ENCODE measurements at places on chromosomes 5 and 9.

DNA sequence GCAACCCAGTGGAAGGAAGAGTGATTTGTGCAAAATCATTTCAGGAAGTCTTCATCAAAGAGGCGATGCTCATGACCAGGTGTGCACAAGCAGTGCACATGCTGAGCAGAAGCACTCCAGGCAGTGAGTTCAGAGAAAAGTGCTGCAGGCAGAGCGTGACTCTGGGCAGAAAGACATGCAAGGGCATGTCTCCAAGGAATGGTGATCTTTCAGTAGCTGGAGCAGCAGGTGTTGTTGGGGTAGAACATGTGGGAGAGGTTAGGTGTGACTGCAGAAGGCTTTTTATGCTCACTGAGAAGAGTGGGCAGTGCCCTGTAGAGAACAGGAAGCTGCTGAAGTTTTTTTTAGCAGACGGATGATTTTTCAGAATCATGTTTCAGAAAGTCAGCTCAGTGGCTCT is 545.4 kb upstream of the TLE4 start:
- DNase-seq: no peak

DNA sequence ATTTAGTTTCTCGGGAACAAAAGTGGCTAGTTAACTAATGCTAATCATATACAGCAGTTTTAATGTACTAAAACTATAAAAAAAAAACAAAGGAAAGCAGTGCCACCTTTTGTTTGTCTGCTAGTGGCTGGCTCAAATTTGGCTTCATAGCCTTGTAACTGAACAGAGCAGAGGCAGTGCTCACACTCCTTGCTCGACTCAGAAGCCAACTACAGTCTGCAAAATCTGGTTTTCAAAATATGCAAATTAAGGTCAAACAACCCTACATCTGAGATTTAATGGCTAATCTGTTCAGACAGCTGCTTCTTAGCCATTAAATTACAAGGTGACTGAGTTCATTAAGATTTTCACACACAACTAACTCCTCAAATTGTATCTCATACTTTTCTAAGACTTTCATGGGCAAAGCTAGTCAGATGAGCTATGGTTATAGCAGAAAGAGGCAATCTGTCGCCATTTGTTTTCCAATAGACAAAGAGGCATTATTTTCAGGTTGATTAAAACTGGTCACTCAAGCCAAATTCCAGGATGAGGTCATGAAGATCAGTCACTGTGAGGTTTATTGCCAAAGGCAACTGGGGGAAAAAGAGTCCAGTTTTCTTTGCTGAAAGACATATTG is 56.8 kb upstream of the EPB41L4A start:
- DNase-seq: no peak

- peak; percentile 50 for DNase-seq
These were observed 83.4 kb downstream of the RAPGEF1 start for GRCh38 chr9:131656356-131657036.

- no peak for DNase-seq
These were observed 103.7 kb upstream of the TLX3 start for GRCh38 chr5:171205375-171205774.

- DNase-seq: no peak
These were observed 30.2 kb upstream of the FUBP3 start for GRCh38 chr9:130549093-130549735.

DNA sequence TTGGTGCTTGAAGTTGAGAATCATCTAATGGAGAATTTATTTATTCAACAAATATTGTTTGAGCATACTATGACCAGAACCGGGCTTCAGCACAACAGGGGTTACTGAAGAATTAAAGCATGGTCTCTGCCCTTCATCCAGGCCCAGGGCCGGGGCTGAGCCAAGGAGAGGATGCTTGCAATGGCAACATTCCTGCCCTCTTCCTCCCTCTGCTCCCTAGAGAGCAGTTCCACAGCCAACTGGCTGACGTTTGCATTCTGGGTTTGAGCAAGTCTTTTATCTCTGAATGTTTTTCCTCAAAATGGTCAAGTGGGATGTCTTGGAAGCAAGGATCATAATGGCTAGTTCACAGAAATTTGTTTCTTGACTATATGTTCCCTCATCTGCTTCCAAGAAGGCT is 80.7 kb downstream of the GLDC start:
- DNase-seq: no peak

- DNase-seq: no peak
These were observed 10.3 kb upstream of the RGMB start for GRCh38 chr5:98763001-98763630.

DNA sequence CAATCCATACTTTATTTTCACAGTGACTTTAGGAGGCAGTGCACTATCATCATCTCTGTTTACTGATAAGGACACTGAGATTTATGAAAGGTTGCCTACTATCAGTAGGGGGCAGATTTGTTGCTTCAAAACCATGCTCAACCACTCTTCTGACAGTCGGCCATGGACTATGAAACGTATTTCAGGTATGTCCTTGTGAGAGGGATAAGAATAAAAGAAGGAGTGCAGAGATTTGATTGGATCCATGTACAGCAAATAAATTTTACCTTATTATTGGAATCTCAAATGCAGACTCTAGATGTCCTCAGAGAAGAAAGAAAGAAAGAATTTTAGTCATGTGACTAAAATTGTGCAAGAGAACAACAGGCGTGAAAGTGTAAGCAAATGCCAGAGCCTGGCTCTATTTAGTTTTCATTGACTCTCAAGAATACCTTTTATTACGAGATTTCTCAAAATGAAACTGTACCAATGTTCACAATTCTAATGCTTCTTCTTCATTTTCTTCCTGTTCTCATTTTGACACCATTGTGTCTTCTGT is 296.6 kb upstream of the RASA1 start:
- DNase-seq: no peak

- no peak for DNase-seq
These were observed 53.5 kb upstream of the IL7R start for GRCh38 chr5:35803191-35803651.

DNA sequence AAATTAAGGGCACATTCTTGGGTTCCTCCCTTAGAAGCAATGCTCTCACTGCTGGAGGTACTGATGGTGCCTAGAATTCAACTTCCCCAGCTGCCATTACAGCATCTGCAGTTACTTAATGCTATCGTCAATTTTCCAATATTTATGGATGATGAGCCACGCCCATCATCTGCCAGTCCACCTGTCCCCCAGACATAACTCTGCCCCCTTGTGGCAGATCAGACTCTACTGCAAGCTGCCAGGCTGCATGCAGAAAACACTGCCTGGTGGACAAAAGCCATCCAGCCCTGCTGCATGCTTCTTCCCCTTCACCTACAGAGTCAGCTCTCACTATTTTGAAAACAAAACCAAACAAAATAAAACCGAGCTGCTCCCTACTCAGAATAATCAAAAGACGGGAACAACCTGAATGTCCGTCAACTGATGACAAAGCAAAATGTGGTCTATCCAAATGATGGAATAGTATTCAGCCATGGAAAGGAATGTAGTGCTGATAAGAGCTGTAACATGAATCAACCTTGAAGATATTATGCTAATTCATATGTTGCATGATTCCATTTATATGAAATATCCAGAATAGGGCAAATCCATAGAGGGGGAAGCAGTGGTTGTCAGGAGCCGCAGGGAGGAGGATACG is 66.4 kb downstream of the RETREG1 start:
- peak; percentile 65 for DNase-seq

DNA sequence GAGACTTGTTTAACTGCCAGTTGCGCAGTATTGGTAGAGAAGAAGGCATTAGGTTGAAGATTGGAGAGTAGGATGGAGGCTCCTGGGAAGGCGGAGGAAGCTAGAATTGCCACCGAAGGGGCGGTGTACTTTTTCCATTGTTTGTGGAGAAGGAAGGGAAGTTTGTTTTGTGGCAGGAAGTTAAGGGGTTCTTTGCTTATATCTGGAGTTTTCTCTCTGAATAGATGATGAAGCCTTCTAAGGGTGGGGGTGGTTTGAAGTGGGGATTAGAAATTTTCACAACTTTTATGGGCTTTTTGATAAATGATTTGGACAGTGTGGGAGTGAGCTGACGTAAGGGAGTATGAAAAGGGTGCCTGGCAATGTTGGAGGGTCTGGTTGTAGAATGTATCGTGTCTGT is 59.3 kb downstream of the SNX30 start:
- DNase-seq: no peak

DNA sequence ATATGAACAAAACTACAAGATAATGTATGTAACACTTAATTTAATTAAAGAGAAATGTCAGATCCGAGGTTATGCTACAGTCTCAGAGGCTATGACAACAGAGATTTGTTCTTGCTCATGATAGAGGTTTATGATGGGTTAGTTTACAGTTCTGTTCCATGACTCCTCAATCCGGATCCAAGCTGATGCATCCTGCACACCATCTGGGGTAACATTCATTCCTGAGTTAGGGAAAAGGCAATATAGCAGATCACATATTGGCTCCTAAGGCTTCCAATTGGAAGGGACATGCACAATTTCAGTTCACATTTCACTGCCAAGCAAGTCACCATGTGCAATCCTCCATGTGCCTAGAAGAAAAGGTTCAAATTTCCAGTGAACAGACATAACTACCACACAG is 40.4 kb downstream of the ABLIM3 start:
- no peak for DNase-seq

DNA sequence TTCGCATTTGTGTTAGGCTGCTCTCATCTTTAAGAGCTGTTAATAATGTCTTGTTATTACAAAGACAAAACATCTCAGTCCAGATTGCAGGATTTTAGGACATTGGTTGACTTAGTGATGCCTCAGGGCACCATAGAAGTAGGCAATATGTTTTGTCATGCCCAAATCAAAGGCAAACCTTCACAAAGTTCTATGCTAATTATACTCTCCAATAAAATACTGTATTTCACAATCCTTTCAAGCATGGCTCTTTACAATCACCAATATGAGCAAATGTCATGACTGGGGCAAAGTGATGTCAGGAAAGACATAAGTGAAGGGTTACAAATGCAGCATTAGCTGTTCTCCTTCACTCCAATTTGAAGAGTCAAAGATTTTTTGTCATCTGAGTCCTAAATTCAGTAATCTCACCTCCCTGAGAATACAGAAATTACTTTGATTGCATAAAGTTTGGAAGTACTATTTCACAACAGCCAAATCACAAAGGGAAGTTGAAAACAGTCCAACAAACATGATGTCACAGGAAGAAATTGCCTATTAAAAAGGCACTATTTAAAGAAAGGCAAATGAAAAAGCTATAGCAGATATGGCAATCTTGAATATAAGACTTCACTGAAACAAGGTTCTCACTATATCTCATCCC is 303.2 kb downstream of the PRR16 start:
- no peak for DNase-seq

DNA sequence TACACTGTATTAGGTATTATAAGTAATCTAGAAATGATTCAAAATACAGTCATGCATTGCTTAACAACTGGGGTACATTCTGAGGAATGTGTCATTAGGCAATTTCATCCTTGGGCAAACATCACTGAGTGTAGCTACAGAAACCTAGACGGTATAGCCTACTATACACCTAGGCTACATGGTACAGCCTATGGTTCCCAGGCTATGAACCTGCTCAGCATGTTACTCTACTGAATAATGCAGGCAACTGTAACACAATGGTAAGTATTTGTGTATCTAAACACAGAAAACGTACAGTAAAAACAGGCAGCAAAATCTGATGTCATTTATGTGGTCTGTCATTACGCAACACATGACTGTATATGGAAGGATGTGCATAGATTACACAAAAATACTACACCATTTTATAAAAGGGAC is 96.8 kb downstream of the RAPGEF6 start:
- no peak for DNase-seq

DNA sequence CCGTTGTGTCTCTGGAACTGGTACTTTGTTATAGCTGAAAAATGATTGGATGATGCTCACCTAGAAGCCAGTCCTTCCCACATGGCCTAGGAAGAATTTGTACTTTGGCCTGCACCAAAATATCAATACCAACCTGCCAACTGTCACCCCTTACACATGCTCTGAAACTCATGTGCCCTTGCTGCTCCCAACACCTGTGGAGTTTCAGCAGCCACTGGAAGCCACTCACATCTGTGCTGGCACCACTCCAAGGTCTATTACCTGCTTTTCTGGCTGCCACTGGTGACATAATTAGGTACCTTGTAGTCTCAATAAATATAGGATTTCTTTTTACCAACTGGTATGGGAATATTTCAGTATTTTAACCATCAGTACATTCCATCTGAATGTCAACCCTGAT is 363.6 kb downstream of the SH3GL2 start:
- DNase-seq: peak; percentile 36

- no peak for DNase-seq
These were observed 173.8 kb upstream of the RAD23B start for GRCh38 chr9:107109324-107109723.

GRCh38 chr5:158398360-158399201 is 539.6 kb upstream of the CLINT1 start:
- DNase-seq: no peak

GRCh38 chr5:172223901-172224873 is 30.2 kb downstream of the EFCAB9 start:
- DNase-seq: no peak

- DNase-seq: peak; percentile 26
These were observed 20.5 kb downstream of the EQTN start for GRCh38 chr9:27276193-27277030.

GRCh38 chr5:148619484-148619883 is 34.8 kb downstream of the HTR4 start:
- no peak for DNase-seq

DNA sequence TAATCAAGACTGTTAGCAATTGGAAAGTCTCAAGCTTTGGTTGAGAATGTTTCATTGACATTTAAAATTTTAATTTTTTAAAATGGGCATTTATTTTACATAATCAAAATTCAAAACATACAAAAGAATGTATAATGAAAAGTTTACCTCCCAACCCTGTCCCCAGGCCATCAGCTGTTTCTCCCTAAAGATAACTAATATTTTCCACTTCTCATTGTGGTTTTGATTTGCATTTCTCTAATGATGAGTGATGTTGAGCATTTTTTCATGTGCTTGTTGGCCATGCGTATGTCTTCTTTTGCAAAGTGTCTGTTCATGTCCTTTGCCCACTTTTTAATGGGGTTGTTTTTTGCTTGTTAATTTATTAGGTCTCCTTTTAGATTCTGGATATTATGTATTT is 11.4 kb upstream of the MACIR start:
- DNase-seq: no peak

DNA sequence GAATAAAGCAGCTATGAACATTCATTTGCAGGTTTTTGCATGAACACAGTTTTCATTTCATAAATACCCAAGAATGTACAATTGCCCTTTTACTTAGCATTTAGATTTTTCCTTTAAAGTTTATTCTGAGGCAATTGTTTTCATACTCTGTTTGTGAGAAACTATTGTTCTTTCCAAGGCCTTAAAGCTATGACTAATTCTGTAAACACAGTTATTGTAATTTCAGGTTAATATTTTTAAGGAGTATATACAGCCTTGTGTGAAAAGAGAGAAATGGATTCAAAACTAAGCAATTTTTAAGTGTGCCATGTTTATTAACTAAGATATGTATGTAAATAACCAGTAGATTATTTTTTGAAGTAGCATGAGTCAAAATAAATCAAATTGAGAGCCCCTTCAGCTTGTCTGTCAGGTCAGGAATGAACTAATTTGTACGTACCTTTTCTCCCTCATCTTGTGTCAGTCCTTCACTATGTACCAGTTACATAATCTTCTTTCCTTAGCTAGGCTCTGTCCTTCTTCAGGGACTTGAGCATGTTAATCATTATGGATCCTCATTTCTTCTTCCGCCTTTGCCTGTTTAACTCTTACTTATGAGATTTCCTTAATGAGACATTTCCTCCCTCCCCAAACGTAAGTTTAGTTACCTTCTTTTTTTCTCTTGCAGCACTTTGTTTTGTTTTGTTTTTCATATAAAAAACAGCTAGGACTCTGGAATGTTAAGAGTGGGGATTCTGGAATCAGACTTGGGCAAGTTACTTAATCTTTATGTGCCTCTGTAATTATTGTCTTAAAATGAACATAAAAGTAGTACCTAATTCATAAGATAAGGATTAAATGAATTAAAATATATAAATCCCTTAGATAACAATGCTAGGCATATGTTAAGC is 63.6 kb downstream of the NIPBL start:
- DNase-seq: no peak

Measured in colonic mucosa (tissue), 4 donors.